ENCODE measurements at places on chromosomes 3 and 15.

GRCh38 chr3:140545197-140545596, 132.7 kb upstream of the TRIM42 start:
- no peak for DNase-seq

DNA sequence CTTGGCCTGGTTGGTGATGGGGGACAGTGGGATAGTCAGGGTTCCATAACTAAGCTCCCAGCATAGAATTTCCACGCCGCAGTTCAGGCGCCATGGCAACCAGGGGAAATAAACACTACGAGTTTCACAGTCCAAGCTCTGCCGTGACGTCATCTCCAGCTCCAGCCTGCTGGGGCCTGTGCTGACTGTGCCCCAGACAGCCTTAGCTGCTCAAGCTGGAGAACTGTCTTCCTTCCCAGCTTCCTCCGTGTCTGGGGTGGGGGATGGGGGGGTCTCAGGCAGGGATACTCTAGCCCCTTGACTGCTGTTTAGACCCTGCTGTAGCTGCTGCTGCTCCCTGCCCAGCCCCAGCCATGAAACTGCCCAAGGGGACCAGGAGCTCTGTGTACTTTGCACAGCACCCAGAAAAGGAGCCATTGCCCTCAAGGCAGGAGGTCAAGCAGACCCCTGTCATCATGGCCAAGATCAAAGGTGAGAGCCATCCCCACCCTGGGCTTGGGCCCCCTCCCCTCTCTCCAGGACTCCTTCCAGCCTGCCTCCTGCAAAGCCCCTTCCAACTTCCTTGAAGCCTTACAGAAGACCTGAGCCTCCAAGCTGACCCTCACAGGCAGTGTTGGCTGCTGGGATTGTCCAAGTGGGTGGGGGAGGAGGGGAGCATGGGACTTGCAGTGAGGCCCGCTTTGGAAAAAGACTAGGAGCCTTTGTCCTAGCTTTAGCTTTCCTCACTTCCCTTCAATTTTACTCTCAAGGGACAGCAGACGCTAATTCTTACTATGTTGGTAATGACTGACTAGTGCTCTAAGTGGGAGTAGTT, 11.4 kb upstream of the CSPG4 start:
- peak; percentile 13 for DNase-seq

DNA sequence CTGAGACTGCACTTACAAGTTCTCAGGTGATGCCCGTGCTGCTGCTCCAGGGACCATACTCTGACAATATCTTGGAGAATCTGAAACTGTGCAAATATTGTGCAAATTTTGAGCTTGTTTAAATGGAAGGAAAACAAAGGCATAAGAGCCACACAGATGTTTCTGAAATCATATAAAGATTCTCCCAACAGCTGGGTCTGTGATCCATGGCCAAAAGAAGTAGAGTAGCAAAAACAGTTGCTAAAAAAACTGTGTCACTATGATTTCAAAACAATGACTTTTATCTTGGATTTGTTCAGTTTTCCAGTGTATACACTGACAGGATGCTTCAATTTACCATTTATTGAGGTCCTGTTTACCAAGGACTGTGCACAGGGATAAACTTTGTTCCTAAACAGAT, 25.3 kb downstream of the NPTN start:
- no peak for DNase-seq

GRCh38 chr3:159765030-159765859, 223.4 kb upstream of the IL12A start:
- no peak for DNase-seq

- no peak for DNase-seq
Measured at GRCh38 chr15:53225781-53226180, 435.6 kb upstream of the ONECUT1 start.

DNA sequence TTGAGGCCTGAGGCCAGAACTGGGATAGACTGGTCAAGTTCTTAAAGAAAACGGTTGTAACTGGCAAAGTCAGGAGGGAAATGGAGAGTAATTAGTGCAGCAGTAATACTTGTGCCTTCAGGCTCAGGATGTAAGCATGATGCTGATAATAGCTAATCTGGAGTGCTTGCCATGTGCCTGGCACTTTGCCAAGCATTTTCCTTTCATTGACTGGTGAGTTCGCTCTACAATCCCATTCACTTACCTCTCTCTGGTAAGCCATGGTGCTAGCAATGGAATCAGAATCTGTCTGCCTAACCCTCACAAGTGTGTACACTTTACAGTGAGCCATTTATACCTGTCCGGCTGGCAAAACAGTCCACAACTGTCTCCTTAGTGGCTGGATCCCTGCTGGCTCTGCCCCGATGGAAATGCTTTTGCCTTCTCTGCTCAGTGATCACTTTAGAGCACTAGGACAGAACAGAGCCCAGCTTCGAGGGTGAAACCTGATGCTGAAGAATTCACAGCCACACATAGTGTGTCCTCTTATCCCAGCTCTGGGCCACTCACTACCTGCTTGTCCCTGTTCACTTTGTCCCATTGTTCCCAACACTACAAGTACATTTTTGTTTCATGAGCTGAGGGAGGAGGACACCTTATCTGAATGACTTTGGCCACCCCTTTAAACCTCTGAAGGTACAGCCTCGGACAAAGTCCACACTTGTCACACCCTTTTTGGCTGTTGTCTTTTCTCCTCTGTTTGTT, 10.3 kb downstream of the CHP1 start:
- no peak for DNase-seq

GRCh38 chr3:94654096-94654495, 591.2 kb downstream of the NSUN3 start:
- DNase-seq: no peak

- no peak for DNase-seq
Measured at GRCh38 chr15:28914046-28914445, 28.3 kb downstream of the APBA2 start.

GRCh38 chr3:194731506-194732073, 45.9 kb downstream of the FAM43A start:
- no peak for DNase-seq

GRCh38 chr3:159629329-159630084, 359.1 kb upstream of the IL12A start:
- DNase-seq: no peak

DNA sequence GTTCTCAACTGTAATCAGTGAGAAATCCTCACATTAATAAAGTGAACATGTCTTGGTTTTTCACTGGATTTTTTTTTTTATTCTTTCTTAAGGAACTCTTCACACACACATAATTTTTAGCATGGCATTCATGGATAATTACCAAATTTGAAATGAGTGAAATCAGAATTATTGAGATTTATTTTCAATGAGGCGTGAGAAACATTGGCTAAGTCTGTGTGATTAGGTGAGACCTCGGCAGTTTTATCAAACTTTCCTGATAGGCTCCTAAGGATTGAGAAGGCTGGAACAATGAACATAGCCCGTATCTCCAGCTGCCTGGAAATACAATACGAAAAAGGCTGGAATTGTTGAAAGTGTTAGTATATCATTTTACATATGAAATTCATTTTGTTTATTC, 35.5 kb downstream of the MDFIC2 start:
- DNase-seq: no peak

- no peak for DNase-seq
Measured at GRCh38 chr3:137738710-137739109, 25.4 kb upstream of the SOX14 start.

DNA sequence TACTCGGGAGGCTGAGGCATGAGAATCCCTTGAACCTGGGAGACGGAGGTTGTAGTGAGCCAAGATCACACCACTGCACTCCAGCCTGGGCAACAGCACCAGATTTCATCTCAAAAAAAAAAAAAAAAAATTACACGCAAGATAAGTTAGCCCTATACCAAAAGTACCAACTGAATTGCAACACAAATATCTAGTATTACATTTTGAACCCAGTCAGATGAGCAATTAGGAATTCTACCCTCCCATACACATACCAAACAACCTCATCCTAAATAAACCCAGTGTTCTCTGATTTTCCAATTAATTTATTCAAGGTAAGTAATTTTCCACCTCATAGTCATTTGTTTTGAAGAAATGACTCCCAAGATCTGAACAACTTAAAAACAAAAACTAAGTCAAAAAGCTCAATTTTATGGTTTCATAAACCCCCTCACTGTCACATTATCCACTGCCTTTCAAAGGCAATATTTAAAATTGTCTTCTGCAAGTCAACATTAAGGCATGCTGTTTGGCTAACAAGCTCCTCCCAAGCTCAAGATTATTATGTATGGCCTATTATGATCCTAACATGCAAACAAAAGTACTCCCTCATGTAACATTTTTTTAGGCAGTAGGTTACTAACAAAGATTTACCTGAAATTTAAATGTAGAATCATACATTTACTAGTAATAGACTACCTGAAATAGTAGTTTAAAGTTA, 4.5 kb downstream of the RAF1 start:
- DNase-seq: no peak

DNA sequence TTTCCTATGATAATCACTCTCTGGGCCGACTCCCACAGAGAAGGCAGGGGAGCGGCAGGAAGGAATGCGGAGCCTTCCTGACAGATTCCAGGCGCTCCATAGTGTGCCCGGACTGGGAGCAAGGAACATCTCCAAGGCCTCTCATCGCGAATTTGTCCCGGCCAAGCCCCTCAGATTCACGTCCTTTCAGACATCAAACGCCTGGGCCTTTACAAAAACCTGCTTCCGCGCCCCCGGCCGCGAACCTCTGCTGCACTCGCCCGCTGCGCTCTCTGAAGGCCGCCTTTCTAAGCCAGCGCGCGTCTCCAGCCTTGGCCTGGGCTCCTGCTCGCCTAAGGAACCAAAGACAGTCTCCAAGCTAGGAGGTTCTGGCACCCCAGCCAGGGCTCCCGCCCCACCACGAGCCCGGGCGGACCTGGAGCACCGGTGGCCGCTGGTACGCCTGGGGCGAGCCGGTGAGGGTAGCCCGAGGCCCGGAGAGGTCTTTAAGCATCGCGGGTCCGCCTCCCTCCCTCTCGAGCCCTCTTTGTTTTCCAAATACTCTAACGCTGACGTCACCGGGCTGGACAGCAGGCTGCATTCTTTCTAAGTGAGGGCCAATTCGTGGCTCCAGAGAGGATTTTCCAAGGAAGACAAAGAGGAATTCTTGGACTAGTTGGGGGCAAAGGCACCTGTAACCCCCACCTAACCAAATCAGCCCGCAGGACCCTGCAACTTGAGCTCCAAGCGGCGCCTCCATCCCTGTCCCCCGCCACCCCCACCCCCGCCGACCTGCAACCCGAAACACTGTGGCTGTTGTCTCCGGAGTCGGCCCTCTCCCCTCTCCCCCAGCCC, 759 bp downstream of the AMOTL2 start:
- no peak for DNase-seq

DNA sequence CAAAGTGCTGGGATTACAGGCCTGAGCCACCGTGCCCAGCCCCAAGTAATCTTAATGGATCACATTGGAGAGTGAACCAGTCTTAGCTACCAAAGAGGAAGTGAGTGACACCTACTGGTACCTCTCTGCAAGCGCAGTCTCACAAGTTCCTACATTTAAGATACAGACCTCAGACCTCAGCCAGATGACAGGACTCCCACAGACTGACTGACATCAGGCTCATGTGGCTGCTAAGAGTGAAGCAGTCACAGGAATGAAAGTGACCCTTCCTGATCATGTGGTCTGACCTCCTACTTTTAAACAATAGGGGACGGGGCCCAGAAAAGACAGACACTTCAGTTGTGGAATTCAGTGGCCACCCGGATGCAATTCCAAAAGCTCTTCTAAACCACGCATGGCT, 36.3 kb upstream of the GNB5 start:
- peak; percentile 57 for DNase-seq

- no peak for DNase-seq
Measured at GRCh38 chr3:109195815-109196214, 59.3 kb downstream of the C3orf85 start.

- DNase-seq: no peak
Measured at GRCh38 chr3:51896607-51897305, 6.4 kb downstream of the IQCF1 start.

- DNase-seq: no peak
Measured at GRCh38 chr15:52491472-52491871, 37.2 kb downstream of the MYO5A start.

DNA sequence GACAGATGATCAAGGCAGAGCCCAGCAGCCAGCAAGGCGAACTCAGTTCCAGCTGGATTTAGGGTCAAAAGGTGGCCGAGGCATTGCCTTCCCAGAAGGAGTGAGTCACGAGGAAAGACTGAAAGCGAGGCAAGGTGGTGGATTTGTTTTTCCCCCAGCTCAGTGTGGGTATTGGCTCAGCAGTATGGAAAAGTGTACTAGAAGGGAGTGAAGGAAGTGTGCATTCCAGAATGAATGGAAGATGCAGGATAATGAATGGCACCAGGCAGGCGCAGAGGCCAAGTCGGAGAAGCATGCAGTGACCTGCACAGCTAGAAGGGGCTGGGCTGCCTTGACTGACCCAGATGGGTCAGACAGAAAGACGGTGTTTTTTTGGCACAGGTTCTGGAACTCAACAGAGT, 46.3 kb downstream of the FOXP1 start:
- no peak for DNase-seq

GRCh38 chr3:53705024-53705745, 141.0 kb downstream of the CHDH start:
- no peak for DNase-seq

GRCh38 chr3:192063570-192063969, 602.6 kb downstream of the PYDC2 start:
- DNase-seq: no peak

GRCh38 chr15:78873793-78874765, 1.4 kb downstream of the MORF4L1 start:
- DNase-seq: peak; percentile 34

GRCh38 chr3:63338351-63338750, 60.2 kb downstream of the SYNPR start:
- DNase-seq: no peak
